H9 (cell line): ENCODE measurements at places on chromosomes 6 and 20. TPM values are rescaled to one million over a fixed set of nuclear protein-coding genes. Genes with fewer than 3 reads are reported as not detected.

SLCO4A1 gene
- 8.4 and 9.4 TPM in 2 replicates for total RNA-seq

SIRPG gene
- total RNA-seq = not detected in 2 replicates

COL11A2 gene
- total RNA-seq = 2.0 and 2.3 TPM in 2 replicates

PREX1 gene
- 5.4 and 6.6 TPM in 2 replicates for total RNA-seq

SSR1 gene
- 102 and 105 TPM in 2 replicates for total RNA-seq

KIZ gene
- total RNA-seq = 29.3 and 41.0 TPM in 2 replicates

RSPH9 gene
- total RNA-seq = 0.39 and 0.50 TPM in 2 replicates

DNA sequence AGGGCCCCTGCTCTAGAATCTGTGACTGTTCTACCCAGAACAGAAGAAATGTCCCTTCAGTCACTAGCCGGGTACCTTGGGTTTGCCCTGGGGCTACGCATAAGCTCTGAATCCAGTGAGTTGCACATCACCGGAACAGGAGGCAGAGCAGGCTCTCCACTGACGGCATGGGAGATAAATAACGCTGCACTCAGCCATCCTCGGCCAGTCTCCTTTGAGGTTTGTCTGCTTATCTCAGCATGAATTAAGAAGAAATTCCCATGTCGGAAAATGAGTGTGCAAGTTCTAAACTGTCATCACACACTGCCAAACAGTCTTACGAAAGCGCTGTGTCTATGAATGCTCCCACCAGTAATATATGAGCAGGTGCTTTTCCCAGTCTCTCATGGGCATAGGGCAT is 90.8 kb downstream of the FAM50B start:
- no peak for DNase-seq

- DNase-seq = peak; percentile 76
Measured at GRCh38 chr6:107488875-107489635, 862 bp upstream of the SOBP start.

DNA sequence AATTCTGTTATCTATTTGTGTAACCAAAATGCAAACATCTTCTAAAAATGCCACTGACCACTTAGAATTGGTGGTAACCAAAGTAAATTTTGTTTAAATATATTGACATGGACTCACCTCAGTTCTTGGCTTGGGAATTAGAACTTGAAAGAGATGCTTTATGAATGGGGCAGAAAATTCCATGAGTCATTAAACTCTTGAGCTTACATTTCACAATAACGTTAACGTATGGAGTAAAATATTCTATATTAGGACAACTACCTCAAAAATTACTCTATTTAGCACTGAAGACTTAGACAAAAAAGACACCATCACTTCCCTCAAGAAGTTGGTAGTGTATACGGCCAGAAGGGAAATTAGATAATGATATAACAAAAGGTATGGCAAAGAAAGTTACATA is 752.2 kb upstream of the MARCKS start:
- DNase-seq = no peak

DNA sequence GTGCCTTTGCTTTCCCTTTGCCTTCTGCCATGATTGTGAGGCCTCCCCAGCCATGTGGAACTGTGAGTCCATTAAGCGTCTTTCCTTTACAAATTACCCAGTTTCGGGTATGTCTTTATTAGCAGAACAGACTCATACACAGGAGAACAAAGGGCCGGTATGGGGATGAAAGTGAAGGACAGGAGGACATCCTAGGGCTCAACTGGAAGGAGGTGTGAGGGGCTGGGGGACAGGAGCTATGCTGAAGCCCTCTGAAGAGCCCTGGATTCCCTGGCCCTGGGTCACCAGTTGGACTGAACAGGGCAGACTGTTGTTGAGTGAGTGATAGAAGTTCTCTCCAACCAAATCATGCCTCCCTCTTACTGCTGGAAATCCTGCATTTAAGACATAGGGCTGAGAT is 105.8 kb downstream of the SCML4 start:
- DNase-seq = no peak

DNA sequence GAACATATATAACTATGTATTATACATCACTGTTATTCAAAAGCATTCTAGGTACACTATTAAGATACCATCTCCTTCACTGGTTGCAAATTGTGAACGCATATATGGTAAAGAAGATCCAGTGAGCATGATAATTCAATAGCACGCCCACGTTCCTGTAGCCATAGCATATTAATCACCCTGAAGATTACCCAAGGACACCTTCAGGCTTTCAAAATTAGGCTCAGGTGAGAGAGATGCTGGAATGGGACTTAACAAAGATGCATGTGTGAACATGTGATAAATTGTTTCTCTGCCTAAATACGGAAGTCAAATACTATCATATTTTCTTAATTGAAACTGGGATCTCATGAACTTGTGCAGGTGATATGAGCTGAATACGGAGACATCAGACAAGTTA is 303.5 kb downstream of the PTPRK start:
- no peak for DNase-seq

- DNase-seq = no peak
Measured at GRCh38 chr20:25567286-25567685, 18.0 kb downstream of the NINL start.

- no peak for DNase-seq
Measured at GRCh38 chr6:92763680-92764079, 655.7 kb downstream of the EPHA7 start.

DNA sequence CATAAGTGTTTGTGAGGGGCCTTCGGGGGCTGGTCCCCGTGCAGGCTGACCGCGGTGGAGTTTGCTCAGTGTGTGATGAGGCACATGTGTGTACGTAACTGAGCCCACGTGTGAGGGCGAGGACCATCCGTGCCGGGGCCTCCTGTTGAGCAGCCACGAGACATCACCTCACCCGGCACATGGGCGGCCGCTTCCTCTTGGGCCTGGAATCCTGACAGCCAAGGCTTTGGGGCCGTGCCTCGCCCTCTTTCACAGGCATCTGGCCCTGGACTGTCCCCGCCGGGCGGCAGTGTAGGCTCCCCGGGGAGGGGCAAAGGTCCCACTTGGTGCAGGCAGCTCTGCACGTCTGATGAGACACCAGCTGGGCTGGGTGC is 202.3 kb downstream of the DLL1 start:
- DNase-seq = no peak

DNA sequence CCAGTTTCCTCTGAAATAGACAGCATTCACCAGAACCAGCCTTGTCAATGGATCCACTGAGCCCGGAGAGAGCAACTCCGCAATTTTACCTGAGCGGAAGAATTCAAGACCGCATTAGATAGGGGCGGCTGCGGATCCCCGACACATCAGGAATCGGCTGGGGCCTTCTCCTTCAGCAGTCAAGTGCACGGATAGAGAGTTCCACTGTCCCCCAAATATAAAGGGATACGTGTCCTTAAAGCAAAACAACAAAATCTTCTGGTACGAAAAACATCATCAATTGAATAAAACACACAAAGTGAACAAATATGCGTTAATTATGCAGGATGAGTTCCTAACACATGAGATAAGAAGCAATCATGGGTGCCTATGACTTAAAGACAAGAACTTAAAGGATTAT is 18.3 kb downstream of the SERPINB6 start:
- no peak for DNase-seq

GRCh38 chr6:24858177-24858653 is 59.5 kb upstream of the ARMH2 start:
- DNase-seq = no peak

GRCh38 chr6:20409427-20409971 is 7.8 kb downstream of the E2F3 start:
- no peak for DNase-seq

GRCh38 chr6:36336779-36337241 is at the start of gene BNIP5:
BNIP5 (minus strand) TSS chr6:36336888; CDS start chr6:36330690, 6,198 bp downstream.
- no peak for DNase-seq

DNA sequence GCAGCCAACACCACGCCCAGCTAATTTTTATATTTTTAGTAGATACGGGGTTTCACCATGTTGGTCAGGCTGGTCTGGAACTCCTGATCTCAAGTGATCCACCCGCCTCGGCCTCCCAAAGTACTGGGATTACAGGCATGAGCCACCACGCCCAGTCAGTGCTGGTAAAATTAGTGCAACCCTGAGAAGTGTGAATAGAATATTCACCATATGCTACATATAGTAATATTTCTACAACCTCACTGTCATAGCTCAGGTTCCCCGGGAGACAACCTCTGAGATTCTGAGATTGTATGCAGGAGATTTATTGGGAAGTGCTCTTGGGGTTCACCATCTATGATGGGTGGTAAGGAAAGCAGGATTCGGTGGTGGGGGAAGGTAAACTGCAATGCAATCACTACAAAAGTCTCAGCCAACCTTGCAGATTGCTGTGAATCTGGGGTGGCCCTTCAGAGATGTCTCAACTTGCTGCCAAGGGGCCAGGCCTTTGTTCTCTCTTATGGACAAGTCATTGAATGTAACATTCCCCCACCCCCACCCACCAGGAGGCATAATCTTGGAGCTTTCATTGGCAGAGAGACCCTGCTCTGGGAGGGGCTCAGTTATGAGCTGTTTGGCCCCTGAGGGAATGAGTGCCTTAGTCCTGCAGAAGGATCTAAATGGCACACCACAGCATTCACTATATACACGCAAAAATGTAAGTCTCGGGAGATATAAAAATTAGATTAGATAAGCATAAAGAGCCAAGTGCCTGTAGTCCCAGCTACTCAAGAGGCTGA is 34.0 kb upstream of the SEC63 start:
- no peak for DNase-seq

- DNase-seq = no peak
Measured at GRCh38 chr6:104729433-104729832, 130.3 kb downstream of the HACE1 start.

DNA sequence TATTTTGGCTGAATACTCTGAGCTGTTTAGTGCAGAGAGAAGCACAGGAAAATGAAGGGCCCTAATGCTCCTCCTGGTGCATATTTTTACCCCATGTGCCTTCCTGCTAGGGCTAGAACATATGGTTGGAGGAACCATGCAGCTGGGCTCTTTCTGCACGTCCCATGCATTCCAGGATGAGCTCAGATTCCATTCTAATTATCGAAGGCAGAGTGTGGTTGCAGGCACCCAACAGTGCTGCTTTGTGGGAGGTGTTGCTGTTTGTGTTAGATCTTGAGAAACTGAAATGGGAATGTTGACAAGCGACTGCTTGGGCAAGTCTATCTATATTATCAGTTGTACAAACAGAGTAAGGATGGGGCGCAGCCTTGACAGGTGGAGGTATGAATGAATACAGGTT is 419.5 kb downstream of the DHX35 start:
- no peak for DNase-seq

DNA sequence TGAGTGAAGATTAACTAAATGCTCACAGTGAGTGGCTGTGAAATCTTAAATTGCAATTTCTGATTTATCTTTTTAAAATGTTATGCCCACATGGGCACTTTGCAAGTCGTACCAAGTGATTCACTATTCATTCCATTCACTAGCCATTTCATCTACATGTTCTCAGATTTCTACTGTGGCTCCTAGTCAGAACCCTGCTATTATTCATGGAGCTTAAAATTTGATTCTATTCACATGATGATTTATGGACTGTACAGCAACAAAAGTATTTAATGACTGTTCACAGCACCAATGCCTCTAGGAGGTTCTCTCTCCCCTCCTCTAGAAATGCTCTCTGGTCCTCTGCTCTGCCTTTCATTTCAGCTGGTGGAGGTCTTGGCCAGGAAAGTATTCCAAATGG is 133.5 kb upstream of the MAP3K7 start:
- DNase-seq = no peak
